ENCODE measurements at places on chromosomes 1 and 21.

- peak; percentile 85 for DNase-seq
Observed at GRCh38 chr1:18820791-18821641, 38.4 kb downstream of the TAS1R2 start.

- no peak for DNase-seq
Observed at GRCh38 chr1:194731025-194731424, 1544.6 kb upstream of the B3GALT2 start.

DNA sequence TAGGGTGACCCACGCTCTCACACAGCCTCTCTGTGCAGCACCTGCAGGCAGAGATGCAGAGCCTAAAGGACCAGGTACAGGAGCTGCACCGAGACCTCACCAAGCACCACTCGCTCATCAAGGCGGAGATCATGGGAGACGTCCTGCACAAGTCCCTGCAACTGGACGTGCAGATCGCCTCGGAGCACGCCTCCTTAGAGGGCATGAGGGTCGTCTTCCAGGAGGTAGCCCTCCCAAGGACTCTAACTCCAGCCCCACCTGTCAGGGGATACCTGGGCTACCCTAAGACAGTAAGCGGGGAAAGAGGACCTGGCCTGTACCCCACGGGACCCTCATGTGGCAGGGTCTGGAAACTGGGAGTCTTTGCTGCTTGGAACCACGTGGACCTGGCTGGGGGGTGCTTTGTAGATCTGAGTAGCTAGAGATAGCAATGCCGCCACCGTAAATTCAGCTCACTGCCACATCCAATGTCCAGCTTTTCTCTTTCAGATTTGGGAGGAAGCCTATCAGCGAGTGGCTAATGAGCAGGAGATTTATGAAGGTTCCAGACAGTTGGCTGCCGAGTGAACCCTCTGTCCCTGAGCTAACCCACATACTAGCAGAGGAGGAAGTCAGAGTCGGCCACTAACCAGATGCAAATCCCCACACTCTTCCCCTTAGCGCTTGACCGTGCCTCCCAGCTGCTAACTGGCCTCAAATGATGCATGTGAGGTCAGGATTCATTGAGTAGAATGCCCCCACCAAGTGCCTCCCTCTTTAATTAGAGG lies 6.5 kb downstream of the RNF207 start:
- no peak for DNase-seq

GRCh38 chr1:1144843-1145546 lies 28.7 kb upstream of the TTLL10 start:
- DNase-seq: no peak

DNA sequence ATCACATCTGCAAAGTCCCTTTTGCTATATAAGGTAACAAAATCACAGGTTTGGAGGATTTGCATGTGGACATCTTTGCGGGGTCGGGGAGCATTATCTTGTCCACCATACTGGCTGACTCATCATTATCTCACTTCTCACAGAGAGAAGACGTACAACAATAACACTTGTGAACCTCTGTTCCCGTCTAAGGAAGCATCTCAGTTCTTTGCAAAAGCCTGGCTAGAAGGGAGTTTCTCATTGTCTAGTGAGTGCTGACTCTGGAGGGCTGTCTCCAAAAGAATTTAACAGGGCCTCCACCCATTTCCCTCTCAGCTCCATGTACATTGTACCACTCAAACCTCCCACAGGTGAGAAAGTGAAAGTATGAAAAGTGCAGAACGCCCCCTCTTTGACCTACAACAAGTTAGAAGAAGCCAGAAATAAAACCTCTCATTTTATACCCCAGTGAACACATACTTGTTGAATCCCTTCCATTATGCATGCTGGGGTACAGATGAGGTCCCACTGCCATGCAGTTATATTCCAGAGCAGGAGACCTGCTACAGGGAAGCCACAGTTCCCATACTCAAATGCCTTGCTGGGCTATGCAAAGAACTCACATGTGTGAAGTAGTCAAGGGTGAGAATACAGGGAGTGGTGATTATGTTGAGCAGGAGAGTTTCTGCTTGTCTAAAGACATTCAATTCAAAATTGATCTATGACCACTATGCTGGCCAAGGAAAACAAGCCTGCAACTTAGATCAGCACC lies 121.7 kb upstream of the PRDX6 start:
- no peak for DNase-seq

- DNase-seq: peak; percentile 47
Observed at GRCh38 chr1:24540906-24541710, 14.8 kb upstream of the NCMAP start.

GRCh38 chr1:11851180-11851579 lies 3.6 kb upstream of the NPPA start:
- no peak for DNase-seq

- DNase-seq: peak; percentile 76
Observed at GRCh38 chr1:206742719-206743383, 27.7 kb upstream of the IL19 start.

GRCh38 chr1:181583598-181583997 lies 100.3 kb downstream of the CACNA1E start:
- DNase-seq: no peak

GRCh38 chr1:34851431-34852105 lies 8.0 kb downstream of the SMIM12 start:
- no peak for DNase-seq

DNA sequence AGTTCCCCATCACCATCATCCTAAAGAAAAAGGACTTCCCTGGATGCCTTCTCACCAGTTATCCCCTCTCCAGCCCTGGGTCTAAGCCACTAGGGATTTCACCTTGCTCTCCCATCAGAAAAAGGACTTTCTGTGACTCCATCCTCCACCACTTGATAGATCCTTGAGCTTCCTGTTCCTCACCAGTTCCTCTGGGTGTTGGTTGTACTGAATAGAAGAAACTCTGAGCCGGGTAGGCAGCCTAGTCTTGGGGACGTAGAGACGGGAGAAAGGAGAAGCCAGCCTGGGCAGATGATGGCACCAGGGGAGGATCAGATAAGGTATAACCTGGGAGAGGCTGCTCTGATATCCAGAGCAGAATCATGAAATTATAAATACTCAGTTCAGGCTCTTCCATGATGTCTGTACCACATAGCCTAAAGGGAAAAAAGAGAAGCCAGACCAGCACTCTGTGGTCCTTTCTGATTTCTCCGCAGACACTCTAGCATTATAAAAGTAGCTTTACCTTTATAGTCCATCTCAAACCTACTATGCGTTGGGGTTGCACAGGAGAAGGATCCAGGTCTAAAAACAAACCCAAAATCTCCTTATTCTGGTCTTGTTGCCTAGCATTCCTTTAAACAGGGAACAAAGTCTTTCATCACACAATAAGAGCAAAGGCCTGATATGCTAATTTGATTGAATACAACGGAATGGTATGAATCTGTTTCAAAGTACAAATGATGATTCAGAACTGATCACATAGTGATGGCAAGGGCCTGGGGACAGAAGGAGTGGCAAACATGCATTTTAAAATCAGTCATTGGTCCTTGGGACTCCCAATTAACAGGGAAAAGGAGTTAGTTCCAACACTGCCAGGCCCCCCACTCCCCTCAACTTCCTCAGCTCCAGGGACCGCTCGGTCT lies 1.2 kb upstream of the CD34 start:
- DNase-seq: no peak

All from stimulated activated CD8-positive, alpha-beta memory T cell treated with anti-CD3 and anti-CD28 coated beads, Interleukin-4, amount 100 ng/mL, for 48 hours (primary cell).